ENCODE measurements at places on chromosomes 7 and 10.

DNA sequence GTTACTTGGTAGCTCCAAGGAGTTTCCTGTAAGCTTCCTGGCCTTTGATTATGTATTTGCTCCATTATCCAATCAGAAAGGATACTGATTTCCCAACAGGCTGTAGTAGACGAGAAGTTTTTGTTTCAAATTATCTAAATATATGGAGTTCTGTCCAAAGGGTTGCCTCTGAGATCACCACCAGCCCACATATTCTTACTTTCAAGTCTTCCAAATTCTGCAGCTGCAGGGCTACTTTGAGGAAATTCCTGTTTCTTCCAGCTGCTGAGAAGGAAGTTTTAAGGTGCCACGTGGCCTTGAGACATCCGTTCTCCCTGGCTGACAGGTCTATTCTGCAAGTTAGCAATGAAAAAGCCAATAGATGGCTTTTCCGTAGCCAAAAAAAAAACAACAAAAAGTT is 286.0 kb downstream of the TWIST1 start:
- DNase-seq = no peak

- no peak for DNase-seq
These were observed 131.6 kb downstream of the DIP2C start for GRCh38 chr10:557792-558328.

- DNase-seq = no peak
These were observed at the start of gene NEBL for GRCh38 chr10:20897146-20897825. NEBL (minus strand) TSS chr10:20897311; CDS start chr10:20897205, 106 bp downstream.

DNA sequence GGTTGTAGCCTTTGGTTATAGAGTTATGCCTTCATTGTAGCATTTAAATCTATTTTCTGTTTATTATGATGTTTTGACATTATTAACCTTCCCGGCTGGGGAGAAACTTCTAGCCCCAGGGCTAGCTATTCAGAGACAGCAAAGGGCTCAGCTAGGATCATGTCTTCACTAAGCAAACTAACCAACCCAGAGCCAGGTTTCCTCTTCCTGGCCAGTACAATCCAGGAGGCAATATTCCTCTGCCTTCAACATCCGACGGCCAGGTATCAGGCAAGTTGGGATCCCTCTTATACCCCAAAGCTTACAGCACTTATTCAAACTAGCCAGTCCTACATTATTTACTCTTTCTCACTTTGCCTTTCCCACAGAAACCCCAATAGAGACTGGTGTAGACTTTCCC is 1060.7 kb upstream of the GHITM start:
- DNase-seq = no peak

DNA sequence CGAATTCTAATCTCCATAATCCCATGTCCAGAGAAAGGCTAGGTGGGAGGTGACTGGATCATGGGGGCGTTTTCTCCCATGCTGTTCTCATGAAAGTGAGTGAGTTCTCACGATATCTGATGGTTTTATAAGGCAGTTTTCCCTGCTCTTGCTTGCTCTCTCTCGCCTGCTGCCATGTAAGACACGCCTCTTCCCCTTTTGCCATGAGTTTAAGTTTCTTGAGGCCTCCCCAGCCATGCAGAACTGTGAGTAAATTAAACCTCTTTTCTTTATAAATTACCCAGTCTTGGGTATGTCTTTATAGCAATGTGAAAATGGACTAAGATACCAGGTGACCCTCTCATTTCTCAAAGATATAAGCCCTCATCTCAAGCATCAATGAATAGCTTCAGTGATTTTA is 1.1 kb upstream of the ACTA2 start:
- peak; percentile 10 for DNase-seq

GRCh38 chr7:26216049-26216448 is 14.5 kb downstream of the CBX3 start:
- DNase-seq = no peak

DNA sequence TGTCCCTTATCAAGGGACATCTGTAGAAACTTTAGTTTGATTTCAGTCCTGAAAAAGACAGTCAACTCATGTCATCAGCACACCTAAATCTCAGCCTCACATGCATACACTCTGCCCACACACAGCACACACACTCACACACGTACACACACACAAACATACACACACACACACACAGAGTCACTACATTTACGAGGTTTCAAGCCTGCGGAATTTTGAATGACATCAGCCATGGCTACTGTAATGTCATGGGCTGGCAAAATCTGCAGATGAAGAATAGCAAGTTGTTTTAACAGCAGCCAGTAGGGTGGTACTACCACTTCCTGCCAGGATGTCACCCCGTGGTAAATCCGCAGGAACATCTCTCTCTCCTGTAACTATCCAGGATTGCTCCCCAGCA is 37.1 kb upstream of the EZH2 start:
- DNase-seq = no peak

GRCh38 chr7:133051066-133051465 is 30.8 kb downstream of the CHCHD3 start:
- DNase-seq = peak; percentile 56

GRCh38 chr7:74525881-74526280 is 72.2 kb downstream of the GTF2IRD1 start:
- DNase-seq = no peak

- DNase-seq = no peak
These were observed 588.6 kb upstream of the LRRTM3 start for GRCh38 chr10:66337211-66337610.

DNA sequence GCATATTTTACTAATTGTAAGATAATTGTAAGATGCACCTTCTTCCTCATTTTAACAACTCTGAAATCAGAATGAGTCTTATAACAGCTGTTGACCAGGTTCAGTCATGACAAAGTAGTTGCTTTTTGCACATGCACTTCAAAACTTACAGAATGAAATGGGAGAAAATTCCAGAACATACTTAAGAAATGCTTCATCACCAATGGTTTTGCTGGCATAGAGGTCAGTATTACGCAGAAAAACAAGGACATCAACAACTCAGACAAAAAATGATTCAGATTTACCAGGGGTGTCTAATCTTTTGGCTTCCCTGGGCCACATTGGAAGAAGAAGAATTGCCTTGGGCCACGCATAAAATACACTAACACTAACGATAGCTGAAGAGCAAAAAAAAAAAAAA is 13.3 kb downstream of the COL28A1 start:
- DNase-seq = no peak

GRCh38 chr7:24346716-24347115 is 62.7 kb downstream of the NPY start:
- DNase-seq = no peak

DNA sequence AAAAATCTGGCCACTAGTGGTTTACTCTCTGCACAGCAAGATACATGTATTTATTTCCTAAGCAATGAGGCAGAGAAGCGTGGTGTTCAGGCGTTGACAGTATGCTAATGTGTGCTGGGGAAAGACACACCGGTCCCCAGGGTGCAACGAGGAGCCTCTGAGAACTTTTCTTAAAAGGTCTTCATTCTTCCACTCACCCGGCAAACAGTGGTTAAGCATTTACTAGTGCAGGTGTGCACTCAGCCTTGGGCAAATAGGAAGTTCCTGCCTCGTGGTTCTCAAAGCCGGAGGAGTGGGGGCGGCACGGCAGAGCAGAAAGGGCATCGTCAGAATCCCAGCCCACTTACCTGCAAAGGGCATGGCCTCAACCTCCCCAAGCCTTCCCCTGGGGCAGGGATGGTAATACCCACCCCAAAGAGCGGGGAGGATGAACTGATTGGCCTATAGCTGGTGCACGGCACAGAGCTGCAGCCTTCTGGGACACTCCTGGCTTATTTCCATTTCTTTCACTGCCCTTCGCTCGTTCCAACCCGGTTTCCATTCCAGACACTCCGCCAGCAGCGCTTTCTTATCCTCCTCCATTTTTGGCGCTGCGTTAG is 184.3 kb upstream of the CTBP2 start:
- DNase-seq = no peak

GRCh38 chr7:131945957-131946544 is 389.6 kb upstream of the PODXL start:
- DNase-seq = no peak

DNA sequence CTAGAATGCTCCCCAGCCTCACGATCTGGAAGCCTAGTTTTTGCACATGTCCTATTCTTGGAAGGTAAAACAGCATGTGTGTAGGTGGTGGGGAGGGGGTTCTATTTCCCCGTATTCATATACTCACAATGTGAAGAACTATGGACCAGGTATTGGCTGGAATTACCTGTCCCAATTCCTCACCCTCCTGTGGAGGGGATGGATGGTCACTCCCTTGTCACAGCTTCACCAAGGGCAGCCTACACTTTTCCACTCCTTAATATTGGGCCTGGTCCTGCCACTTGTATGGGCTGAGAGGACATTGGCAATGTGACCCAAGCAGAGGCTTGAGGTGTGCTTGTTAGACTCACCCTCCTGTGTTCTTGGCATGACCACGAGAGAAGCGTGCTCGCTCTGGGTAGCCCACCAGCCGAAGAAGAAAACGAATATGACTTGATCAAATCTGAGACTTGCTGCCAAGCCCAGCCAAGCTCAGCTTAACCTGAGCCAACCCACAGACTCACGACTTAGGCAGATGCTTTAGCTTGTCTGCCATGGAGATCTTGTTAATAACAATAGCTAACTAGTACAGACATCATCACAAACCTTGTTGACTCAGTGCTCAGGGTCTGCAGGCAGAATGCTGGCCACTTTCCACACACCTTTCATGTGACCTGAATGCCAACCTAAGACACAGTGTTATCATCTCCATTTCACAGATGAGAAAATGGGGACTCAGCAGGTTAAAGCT is 17.2 kb downstream of the ZNF488 start:
- no peak for DNase-seq

- DNase-seq = no peak
These were observed 56.1 kb downstream of the AUTS2 start for GRCh38 chr7:69654381-69654780.

- DNase-seq = no peak
These were observed 6.8 kb upstream of the GJD4 start for GRCh38 chr10:35598379-35598778.

- peak; percentile 89 for DNase-seq
These were observed 1.4 kb upstream of the SLC25A28 start for GRCh38 chr10:99621454-99622251.

GRCh38 chr7:79410345-79410744 is 43.1 kb downstream of the MAGI2 start:
- DNase-seq = no peak

GRCh38 chr10:93224005-93224779 is 150.5 kb downstream of the CYP26A1 start:
- peak; percentile 11 for DNase-seq

DNA sequence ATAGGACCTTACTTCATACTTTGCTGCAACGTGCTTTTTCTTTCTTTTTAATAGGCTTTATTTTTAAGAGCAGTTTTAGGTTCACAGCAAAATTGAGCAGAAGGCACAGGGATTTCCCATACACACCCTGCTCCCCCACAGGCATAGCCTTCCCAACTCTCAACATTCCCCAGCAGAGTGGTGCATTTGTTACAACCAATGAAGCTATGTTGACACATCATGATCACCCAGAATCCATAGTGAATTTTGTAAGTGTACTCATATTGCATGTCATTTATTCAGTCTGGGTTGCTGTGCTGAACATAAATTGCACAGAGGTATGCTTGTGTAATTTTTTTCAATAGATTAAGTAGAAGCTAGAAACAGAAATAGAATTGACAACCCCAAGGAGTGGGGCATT is 327.3 kb downstream of the INHBA start:
- DNase-seq = no peak

DNA sequence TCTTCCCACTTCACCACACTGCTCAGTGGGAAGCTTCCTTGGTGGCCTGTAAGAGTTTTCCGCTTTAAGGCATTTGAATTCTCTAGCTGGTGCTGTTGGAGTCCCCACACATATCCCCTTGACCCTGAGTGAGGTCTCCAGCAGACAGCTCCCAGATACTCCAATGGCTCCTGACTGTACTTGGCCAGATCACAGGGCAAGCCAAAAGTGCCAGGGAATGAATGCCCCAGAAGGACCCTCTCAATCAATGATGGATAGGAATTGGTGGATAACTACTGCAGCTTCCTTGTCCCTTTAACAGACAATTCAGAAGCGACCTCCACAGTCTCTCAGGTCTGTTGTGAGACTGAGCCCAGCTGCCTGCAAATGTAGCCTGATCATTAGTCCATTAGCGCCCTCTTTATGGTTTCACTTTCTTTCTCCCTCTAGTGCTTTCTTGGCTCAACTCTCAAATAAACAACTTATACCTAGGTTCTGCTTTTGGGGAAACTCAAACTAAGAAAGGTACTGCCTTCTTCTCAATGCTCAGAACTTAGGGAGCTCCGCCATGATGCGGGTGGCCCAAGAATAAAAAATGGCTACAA is 283.0 kb downstream of the TCF7L2 start:
- DNase-seq = peak; percentile 61

DNA sequence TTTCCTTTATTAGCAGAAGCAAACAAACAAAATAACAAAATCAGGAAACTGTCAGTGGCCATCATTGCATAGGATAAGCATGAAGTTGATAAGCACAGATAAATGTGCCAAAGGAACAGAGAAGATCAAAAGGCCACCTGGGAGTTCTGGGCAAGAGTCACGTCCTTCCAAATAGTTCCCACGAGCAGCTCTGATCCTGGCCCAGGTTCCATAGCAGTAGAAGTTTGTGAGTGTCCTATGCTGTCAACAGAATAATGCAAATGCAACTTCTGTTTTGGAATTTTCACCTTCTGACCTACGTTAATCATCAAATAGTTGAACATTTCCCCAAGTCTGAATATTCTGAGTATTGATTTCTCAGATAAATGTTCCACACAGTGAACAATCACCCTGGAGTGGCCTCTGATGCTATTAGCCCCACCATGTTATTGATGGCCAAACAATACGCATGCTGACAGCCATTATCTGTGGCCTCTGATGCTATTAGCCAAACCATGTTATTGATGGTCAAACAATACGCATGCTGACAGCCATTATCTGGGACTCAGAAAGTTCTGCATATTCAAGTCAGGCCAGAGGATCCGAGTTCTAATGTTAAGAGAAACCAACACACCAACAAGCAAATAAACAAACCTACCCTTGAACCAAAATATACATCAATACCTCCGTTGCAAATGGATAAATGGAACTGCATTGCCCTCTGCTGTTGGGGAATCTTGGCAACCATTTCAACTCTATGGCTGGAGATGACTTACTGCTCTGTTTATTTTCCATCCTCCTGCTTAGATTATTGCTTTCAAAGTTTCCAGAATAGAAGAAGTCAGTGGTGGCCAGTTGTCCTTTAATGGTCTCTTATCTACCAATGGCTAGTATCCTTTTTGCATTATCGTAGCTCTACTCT is 63.3 kb downstream of the MRC1 start:
- peak; percentile 56 for DNase-seq

DNA sequence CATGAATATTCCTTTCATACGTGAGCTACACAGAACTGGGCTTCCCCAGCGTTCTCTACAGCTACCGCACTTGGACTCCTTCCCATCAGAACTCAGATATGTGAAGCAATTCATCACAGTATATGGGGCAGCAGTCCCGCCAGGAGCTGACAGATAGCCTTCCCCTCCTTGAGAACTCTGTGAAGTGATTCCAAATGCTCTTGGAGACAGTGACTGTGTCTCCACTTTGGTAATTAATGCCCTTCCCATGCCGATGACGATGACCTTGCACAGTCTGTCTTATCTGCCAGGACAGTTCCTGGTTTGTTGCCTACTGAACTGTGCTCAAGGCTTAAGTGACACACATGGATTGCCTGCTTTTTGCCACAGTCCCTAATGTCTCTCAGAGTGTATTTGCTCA is 75.0 kb upstream of the AFAP1L2 start:
- no peak for DNase-seq

GRCh38 chr10:14150526-14150925 is 180.2 kb downstream of the FRMD4A start:
- DNase-seq = no peak
